Thymus (tissue), 14 donors: ENCODE measurements at places on chromosomes 13 and 19. TPM values are rescaled to one million over a fixed set of nuclear protein-coding genes. Genes with fewer than 3 reads are reported as not detected.

The FUT1 gene
- 0.52 TPM for total RNA-seq

The CAPN12 gene
- 1.6 TPM for total RNA-seq

The RRAS gene
- total RNA-seq = 12.7 TPM

The RNASEH2B gene
- total RNA-seq = 349 TPM

DNA sequence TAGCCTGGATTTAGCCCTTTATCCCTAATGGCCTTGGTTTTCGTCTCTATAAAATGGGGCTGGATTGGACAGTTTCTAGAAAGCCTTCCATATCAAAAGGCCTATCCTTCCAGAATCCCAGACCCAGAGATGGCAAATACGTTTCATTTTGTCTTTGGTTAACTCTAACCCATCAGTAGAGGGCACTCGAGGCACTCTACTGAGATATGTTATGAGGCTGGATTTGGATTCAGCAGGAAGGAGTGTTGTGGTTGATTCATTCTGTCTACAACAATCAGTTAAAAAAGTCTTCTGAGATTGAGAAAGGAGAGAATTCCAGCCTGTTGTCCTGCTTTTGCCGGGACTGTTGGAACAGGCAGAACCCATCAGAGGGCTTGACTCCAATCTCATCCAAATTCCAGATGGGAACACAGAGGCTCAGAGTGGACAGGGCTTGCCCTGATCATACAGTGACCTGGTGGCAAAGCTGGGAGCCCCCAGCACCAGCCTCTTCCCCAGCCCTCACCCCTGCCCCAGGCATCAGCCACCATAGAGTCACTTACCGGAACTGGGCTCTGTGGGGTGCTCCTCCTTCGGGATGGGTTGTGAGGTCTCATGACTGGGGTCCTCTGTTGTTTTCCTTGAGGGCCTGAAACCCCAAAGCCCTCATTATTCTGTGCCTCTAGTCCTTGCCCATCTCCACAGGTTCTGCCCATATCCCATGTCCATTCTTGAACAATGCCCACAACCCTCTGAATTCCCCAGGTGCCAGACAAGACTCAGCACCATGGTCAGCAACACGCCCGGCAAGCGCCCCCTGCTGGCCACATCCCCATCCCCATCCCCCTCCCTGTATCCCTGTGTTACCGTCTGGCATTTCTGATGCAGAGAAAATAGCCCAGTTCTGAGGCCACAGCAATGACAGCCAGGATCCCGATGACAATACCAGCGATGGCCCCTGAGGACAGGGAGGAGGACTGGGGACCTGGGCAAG lies 12.3 kb upstream of the ZNF180 start:
- no peaks in the 10 kb centered on the region for H3K4me1 ChIP-seq
- H3K4me3 ChIP-seq = no peak overlapping the region
- H3K27me3 ChIP-seq = no peaks in the 10 kb centered on the region
- DNase-seq = no peak
- H3K27ac ChIP-seq = no peak overlapping the region

GRCh38 chr13:48962281-48962680 lies 13.4 kb upstream of the FNDC3A start:
- no peak overlapping the region for H3K4me3 ChIP-seq
- no peaks in the 10 kb centered on the region for H3K4me1 ChIP-seq
